Psoas muscle (tissue), 8 donors: ENCODE measurements at places on chromosomes 4 and X. TPM values are rescaled to one million over a fixed set of nuclear protein-coding genes. Genes with fewer than 3 reads are reported as not detected.

ABRAXAS1 gene
- 15.6 TPM for total RNA-seq

FREM3 gene
- total RNA-seq, result not detected

CXCL1 gene
- 4.2 TPM for total RNA-seq

FHIP1A gene
- total RNA-seq, result 43.4 TPM

ARMCX4 gene
- 5.6 TPM for total RNA-seq

- DNase-seq, result peak; percentile 54
These were observed 261.8 kb downstream of the MID1IP1 start for GRCh38 chrX:39063037-39063436.

- DNase-seq, result no peak
These were observed 21.5 kb downstream of the FAM114A1 start for GRCh38 chr4:38889143-38889542.

DNA sequence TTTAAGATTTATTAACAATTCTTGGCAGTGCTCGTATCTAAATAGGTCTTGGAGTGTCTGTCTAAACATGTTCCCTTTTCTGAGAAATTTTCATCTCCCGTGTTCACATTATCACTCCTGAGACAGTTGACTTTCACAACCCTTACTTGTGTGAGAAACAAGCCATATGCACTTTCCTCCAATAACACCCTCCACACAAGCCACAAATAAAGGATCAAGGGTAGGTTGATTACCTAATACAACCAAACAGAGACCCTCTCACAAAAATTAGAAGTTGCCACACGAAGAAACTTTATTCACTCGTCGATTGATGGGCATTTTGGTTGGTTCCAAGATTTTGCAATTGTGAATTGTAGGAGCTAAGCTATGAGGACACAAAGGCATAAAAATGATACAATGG, 763.9 kb downstream of the TRAM1L1 start:
- no peak for DNase-seq

DNA sequence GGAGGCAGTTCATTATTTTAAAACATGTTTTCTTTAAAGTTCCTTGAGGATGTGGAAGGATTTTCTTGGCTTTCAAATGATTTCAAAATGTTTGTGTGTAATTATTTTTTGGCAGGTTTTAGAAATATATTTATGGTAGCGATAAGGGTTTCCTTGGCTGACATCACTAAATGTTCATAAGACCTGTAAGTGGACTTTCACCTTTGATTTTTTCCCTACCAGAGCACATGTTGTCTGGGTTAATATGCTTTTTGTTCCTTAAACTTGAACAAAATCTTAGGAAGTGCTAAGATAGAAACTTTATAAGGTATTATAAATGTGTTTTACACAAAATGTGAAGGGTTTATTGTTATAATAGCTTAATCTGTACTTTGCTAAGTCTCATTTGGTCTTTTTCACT, 315.6 kb downstream of the PCDH7 start:
- DNase-seq, result no peak

- DNase-seq, result no peak
These were observed 15.7 kb downstream of the FOXR2 start for GRCh38 chrX:55638933-55639332.

- no peak for DNase-seq
These were observed 292.2 kb upstream of the GALNT7 start for GRCh38 chr4:172876394-172876793.

GRCh38 chr4:83112678-83113428, 1.7 kb downstream of the PLAC8 start:
- DNase-seq, result no peak

- no peak for DNase-seq
These were observed 43.0 kb downstream of the ENPEP start for GRCh38 chr4:110518889-110519490.

- DNase-seq, result no peak
These were observed 211.8 kb upstream of the CPEB2 start for GRCh38 chr4:14790494-14790893.

DNA sequence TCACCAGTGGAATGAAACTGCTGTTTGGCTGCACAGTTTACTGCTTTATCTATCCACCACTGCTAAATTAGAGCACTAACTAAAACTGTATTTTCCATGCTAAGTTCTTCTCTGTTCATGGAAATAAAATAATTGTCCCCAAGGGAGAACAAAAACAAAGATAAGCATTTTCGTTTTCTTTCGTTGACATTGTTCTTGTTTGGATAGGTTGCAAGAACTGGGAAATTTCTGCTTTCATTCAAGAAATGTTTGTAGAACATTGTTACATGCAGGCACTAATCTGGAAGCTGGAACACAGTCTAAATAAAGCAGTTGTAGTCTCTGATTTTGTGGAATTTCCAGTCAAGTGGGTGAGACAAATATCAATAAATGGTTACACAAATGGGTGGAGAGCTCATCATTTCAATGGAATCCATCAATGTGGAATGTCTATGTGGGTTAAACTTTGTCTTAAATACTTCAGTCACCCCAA, 5.8 kb upstream of the CXCL8 start:
- no peak for DNase-seq

GRCh38 chrX:7515681-7516413, 327.1 kb upstream of the VCX start:
- DNase-seq, result no peak

DNA sequence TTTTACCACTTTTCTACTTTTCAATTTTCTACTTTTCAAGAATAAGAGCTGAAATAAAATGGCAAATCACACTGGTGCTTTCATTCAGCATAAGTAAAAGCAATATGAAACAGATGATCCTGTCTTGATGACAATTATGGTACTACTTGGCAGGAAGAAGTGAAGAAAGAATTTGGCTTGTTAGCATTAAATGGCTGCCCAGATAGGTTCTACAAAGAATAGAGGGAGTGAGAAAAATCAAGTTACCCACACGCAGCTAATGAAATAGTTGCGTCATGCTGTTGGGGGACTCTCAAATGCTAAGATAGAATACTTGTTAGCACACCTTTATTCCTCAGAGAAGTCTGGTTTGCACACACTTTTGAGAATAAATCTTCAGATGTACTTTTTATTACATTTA, 12.5 kb upstream of the LCORL start:
- DNase-seq, result no peak

DNA sequence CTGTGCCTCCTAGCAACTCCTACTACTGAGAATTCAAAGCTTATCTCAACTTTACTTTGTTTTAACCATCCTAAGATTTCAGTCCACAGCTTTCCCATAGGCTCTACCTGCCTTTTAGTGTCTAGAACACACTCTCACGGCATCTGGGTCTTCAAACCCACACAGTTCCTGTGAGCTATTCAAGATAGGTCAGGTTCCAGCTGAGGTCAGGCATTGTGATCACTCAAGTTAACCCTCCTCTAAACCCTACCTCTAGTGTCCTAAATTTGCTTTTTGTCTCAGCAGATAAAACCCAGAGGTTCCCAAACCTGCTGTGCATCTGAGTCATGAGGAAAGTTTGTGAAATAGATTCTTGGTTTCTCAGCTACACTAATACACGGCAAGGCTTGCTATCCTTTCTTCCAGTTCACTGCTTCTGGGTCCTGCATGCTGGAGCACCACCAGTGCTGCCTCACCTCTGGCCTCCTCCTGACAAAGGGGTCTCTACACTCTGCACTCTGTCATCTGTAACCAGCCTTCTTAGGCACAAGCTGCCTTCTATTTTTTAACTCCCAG, 324.6 kb upstream of the MAGEB2 start:
- no peak for DNase-seq

DNA sequence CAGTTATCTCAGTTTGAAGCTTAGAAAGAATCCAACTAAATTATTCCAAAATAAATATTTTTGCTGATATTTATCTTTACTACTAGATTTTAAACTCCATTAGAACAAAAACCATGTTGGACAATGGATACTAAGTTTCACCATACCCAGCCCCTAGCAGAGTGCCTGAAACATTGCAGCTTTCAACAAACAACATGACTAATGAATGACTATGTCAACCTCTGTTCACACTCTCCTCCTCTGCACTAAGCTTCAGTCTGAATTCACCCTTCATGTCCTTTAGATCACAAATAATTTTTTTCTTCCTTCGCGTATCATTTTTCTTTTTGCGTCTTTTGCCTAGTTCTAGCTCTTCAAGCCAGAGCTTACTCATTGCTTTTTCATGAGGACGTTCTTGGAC, 315.2 kb downstream of the PCDH10 start:
- DNase-seq, result no peak

DNA sequence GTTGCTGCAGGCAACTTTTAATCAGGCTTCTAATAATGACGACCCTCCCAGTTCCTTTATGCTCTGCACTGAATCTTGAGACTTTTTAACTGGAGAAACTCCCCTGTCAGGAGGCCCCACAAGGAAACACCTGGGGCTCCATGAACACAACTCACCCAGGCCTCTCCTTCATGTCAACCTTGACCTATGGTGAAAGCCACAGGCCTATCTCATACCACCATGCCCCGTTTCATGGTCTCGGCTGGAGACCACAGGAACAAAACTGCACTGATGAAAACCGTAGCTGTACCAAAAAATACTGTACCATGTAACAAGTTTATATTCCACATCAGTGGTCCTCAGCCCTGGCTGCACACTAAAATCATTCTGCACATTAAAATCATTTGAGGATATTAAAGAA, 57.0 kb downstream of the ZNF827 start:
- DNase-seq, result no peak
